ENCODE measurements at places on chromosomes 7 and 10. TPM values are rescaled to one million over a fixed set of nuclear protein-coding genes. Genes with fewer than 3 reads are reported as not detected.

GRCh38 chr7:37431413-37431812, 17.3 kb downstream of the ELMO1 start:
- DNase-seq: no peak

DNA sequence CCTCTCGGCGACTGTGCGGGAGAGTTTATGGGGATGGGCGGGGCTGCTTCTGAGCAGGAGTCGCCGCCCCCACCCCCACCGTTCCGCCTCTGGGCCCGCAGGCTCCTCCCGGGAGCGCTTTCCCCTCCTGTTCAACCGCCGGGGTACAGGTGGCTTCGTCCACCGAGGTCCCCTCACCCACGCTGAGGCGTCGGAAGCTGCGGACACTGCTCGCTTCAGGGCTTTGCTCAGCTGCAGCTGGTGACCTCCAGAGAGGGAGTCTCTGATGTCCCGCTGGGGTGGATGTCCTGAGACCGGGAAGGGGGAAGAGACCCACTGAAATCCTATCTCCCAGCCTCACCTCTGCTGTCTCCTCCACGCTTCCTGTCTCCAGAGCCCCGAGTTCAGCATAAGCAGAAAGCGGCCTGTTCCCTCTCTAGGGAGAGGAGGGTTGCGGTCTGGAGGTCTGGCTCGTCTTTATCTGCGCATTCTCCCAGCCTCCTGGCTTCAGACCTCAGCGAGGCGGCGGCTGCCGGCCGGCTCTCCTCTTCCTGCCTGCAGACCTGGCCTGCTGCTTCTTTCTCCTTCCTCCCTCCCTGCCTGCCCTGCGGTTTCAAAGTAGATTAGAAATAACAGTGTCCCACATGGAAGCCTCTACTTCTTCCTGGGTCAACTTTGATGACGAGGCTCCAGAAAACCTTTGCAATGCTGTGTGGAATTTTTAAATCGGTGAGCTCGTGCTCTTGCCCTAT, 1.8 kb downstream of the CYP2E1 start:
- peak; percentile 55 for DNase-seq

Gene SORBS1
- polyA plus RNA-seq: 6.7 TPM

Gene NUTM2A
- 1.4 TPM for polyA plus RNA-seq

All from K562 (cell line).